ENCODE measurements at places on chromosomes 12 and 14.

DNA sequence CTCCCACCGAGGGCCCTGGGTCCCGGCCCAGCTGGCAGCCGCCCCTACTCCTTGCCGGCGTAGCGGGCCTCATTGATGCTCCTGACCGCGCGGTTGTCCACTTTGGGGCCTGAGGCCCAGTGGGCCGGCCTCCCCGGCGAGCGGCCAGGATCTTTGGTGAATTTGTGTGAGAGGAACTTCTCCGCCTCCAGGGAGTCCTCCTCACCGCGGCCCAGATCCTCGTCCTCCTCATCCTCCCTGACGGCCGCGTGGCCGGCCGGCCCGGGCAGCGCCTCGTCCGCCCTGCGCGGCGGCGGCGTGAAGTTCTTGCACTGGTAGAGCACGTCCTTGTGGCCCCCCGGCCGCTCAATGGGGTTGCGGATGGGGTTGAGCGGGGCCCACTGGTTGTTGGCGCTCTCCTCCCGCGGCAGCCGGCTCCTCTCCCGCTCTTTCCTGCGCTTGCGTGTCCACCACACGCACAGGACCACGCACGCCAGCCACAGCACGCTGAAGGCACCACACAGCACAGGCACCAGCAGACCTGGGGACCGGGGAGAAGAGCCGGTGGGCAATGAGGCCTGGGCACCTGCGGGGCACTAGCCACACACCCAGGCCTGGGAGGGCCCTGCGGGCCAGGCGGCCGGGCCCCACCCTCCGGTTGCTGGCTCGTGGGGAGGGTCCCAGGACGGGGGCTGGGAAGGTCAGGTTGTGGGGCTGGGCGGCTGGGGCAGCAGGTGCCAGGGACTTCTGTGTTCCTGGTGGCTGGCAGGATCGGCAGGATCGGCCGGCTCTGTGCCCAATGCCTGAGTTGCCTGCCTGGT is 25.7 kb downstream of the JAG2 start:
- no peak for DNase-seq

DNA sequence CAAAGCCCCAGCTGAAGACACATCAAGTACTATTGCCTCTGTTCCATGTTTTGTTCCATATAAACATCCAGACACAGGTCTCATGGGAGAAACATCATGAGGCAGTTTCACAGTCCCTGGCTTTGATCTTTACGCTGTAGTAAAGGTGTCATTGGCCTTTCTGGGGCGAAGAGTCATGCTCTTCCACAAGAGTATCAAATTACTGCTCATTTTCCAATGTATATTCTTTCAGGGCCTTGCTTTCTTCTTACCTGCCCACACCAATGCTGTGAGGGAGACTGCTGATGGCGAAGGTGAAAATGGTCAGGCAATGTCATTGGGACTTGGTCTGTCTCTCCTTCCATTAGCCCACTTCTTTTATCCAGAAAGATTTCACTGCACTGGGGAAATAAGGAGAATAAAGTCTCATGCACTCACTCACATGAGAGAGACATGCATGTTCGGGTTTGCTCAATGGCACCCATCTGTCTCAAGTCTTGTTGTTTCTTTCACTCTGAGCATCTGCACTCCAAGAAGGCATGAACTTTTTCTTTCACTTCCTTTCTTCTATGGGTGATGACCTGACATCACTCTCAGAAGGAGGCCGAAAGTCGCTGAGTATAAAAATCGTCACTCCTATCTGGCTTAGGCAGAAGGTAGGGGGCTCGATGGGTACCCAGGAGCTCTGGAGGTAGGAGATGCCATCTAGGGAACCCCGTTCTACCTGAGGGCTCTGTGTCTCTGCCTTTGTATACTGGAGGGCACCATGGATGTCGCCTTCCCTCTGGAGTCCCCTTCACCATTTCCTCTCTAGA is 1.3 kb upstream of the JDP2 start:
- DNase-seq, result no peak

GRCh38 chr12:82873951-82874350 is 187.2 kb downstream of the TMTC2 start:
- DNase-seq, result no peak

- no peak for DNase-seq
Measured at GRCh38 chr12:88036353-88036965, 7.3 kb upstream of the C12orf50 start.

DNA sequence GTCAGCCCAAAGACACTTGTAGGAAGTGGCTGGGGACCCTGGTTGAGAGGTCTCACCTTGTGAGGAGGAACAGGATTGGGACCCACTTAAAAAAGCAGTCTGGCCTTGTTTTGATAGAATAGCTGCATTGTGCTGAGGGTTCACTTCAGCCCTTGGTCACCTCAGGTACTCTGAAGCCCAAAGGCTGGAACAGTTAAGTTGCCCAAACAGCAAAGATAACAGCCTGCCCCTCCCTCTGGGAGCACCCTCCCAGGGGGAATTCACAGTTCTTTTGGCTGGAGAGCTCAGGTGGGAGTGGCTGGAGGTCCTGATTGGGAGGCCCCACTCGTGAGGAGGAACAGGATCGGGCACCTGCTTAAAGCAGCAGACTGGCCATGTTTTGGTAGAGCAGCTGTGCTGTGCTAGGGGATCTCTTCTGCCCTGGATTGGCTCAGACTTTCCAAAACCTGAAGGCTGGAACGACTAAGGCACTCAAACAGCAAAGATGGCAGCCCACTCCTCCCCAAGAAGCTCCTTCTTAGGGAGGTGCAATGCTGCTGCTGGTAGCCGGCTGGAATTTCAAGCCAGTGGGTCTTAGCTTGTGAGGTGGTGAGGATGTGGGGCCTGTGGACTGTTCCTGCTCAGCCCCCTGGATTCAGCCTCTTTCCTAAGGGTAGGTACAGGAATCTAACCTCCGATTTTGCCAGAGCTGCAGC is 143.8 kb upstream of the SLC38A2 start:
- DNase-seq, result no peak

GRCh38 chr12:10207136-10207535 is 5.5 kb upstream of the GABARAPL1 start:
- DNase-seq, result no peak

- no peak for DNase-seq
Measured at GRCh38 chr12:53788892-53789291, 37.1 kb upstream of the CISTR start.

- DNase-seq, result no peak
Measured at GRCh38 chr12:109020796-109021380, at the start of gene SVOP. TSS of gene SVOP (minus strand) at chr12:109021068. CDS start at chr12:109020868, 200 bp downstream.

DNA sequence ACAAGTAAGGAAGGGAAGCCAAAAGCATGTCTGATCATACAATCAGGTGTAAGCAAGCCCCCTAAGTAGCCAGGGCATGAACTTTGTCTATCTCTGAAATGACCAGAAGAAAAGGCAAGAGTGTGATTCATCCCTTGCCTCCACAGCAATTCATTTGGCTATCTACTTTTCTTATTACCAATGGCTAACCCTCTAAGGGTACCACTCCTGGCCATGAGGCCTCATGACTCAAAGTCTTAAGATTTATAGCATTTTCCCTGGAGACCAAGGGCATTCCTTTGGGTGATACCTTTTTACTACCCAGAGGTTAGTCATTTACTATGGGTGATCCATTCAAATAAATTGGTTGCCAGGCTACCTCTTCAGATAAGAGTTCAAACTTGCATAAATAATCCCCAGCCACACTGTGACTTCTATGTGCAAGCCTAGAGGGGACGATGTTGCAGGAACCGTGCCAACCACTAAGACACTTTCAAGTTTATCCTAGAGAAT is 1.5 kb upstream of the LGALS3 start:
- DNase-seq, result no peak

DNA sequence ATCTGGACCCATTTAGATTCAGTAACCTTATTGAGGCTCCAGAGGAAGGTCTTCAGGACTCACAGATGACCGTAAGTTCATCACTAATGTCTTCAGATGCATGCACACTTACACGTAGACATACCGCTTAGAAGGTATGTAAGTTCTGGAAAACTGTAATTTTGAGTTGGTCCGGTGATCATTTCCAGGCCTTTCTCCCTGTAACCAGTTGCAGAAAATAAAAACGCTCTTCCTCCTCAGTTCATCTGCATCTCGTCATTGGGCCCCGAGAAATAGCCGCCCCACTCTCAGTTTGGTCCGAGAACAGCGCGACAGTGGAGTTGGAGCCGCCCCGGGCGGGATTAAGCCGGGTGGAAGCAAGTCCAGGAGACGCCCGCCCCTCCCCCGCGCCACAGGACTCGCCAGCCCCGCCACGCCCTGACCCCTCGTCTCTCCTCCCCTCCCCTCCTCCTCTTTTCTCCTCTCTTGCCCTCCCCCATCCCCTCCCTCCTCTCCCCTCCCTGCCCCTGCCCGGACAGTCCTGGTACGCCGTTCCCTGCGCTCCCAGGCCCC is 83.7 kb downstream of the TNFAIP2 start:
- DNase-seq, result no peak

DNA sequence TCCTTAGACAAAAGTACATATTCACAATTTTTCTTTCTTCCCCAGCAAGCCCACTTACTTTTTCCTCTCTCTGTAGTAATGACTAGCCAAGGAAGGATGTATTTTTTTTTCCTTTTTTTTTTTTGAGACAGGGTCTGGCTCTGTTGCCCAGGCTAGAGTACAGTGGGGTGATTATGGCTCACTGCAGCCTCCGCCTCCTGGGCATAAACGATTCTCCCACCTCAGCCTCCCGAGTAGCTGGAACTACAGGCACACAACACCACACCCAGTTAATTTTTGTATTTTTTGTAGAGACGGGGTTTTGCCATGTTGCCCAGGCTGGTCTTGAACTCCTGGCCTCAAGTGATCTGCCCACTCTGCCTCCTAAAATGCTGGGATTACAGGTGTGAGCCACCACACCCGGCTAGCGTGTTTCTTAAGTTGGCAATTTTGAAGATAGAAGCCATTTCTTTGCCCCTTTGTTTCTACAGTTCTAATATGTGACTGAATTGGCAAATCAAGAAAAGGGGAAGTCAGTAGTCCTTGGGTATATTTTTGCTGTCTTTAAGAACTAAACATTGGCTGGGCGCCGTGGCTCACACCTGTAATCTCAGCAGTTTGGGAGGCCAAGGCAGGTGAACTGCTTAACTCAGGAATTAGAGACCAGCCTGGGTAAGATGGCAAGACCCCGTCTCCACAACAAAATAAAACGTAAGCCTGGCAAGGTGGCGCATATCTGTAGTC is 3.2 kb upstream of the NACA start:
- DNase-seq, result no peak

DNA sequence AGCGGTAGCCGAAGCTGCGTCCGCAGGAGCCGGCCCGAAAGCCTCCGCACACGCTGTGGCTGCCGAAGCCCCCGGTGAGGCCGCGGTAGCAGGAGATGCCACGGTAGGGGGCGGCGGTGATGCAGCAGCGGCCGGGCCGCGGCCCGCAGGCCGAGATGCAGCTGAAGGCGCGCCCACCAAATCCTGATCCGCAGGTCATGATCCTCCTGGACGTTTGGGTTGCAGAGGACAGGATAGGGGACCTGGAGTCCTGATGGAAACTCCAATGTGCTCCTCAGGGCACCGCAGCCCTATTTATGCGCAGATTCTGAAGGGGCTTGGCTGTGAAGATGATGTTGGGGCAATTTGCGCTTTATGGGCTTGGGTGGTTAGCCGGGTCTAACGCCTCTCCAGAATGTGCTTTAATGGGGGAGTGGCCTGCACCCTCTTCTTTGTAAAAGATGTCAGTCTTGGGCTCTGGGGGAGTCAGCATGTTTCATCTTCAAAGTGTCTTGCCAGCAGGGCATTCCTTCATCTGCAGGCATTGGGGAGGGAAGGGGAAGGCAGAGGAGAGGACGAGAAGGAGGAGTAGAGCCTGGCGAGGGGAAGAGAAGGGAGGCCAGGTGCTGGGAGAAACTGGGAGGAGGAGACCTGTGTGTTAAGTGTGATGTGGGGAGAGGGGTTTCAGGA is at the start of gene KRT81:
TSS of gene KRT81 (minus strand) at position 268 of the 669 bp plus-strand sequence. CDS start at position 199, 69 bp downstream.
- DNase-seq, result no peak

- DNase-seq, result no peak
Measured at GRCh38 chr12:71904629-71905028, 34.0 kb upstream of the TPH2 start.

GRCh38 chr12:28570811-28571210 is 380.6 kb downstream of the CCDC91 start:
- DNase-seq, result no peak

DNA sequence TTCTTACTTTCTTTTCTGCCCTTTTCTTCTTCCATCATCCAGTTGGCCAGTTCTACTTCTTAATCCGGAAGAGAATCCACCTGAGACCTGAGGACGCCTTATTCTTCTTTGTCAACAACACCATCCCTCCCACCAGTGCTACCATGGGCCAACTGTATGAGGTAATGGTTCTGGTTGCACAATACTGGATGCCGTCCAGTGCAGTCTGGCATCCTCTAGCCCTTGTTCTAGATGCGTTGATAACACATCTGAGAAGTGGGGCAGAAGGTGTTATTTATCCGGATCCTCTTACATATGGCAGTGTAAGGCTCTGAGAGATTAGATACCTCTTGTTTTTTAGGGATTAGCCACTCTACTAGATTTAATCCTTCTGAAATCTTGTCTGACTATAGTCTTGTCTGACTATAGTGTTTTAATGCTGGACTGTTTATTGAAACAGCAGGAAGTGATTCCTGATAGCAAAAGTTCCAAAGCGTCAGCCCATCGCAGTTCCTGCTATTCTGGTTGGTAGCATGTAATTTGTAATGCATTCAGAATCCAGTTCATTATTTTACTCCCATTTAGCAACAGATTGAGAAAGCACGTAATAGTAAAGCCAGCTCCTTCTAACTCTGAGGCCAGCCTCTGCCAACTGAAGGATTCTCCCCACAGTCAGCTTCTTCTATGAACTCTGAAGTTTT is 7.9 kb downstream of the GABARAPL1 start:
- no peak for DNase-seq

Data from esophagus squamous epithelium (tissue), 5 donors.